ENCODE measurements at places on chromosomes 11 and 22.

DNA sequence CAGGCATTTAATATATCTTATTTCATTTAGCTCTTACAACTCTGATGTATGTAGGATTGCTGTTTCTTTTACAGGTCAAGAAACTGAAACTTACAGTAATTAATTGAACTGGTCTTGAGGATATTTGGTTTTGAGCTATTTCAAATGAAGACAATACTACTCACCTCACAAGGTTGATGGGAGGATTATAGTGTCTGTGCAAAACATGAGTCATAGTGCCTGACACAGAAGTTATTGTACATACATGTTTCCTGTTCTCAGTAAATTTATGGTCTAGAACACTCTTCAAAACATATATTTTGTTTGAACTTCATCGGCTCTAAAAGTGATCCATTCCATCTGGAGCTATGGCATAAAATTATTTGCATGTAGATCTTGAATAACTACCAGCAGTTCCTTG, 61.9 kb downstream of the CECR2 start:
- no peak for DNase-seq

DNA sequence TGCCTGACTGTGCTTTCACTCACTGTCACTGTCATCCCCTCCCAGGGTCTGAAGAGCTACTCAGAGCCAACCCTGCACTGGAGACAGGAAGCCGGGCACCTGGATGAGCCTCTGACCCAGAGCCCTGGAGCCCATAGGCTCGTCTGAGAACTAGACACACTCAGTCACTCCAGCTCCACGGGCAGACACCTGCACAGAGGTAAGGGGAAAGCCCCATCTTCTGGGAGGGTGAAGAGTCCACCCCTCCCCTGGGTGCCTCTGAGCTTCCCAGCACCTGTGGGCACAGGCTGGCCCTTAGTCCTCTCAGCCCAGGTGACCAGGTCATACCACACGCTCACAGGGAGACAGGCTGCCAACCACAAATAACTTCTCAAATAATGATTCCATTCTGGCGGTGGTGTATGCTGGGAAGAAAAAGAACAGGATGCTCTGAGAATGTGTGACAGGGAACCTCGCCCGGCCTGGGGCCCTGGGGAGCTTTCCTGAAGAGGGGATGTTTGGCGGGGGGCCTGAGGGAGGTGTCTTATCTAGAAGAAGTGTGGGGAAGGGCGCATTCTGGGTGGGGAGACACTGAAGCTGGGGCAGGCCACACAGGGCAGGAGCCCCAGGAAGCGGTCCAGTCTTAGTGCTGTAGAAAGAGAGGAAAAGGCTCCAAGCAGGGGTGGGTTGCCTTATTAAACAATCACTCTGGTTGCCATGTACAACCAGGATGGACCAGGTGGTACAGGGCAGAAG, 5.3 kb downstream of the CCDC157 start:
- no peak for DNase-seq

- no peak for DNase-seq
Measured at GRCh38 chr22:39214383-39215069, 30.3 kb downstream of the PDGFB start.

GRCh38 chr11:103928040-103928801, 108.2 kb upstream of the DDI1 start:
- DNase-seq: no peak

DNA sequence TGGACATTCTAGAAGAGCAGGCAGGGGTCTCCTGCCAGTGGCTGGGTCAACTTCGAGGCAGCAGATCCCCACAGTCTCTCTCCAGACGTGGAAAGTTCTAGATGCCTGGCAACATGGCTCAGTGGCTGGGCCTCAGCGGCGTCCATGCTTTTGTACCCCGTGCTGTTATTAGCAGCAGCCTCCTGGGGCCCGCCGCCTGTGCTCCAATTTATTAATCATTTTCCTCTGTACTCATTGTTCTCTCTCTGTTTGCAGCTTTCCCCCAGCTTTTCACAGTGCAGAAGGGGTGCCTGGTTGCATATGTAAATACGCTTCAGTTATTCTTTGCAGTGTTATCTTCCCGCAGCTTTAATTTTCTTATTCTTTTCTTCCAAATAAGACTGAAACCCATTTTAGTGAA, 515.1 kb downstream of the TBC1D22A start:
- DNase-seq: no peak

GRCh38 chr11:9726321-9727022, 62.6 kb downstream of the SWAP70 start:
- DNase-seq: peak; percentile 86
